ENCODE measurements at places on chromosomes 1 and 21. TPM values are rescaled to one million over a fixed set of nuclear protein-coding genes. Genes with fewer than 3 reads are reported as not detected.

GRCh38 chr1:91997607-91998195 is 32.1 kb upstream of the EPHX4 start:
- DNase-seq: no peak

DNA sequence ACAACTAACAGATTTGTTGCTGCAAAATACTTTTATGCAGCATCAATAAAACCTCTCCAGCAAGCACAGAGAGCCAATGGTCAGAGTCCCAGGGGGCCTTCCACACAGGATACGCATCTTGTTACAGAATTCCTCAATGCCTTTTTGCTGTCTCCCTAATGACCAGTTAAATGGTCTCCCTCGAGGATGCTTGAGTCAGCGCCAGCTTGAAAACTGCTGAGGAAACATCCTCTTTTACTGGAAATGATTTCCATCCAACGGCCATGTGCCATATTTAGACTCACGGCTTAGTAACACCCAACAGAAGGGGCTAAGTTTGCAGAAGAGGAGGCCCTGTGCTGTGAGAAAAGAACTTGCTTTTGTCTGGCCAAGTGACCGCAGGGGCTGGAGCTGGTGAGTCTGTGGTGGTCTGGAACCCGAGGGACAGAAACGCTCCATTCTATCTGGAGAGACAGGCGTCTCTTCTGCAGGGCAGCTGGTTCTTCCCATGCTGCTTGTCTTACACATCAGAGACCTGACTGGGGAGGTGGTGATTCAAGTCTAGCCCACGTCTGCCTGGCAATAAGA is 496.4 kb downstream of the SETD4 start:
- peak; percentile 78 for DNase-seq

DNA sequence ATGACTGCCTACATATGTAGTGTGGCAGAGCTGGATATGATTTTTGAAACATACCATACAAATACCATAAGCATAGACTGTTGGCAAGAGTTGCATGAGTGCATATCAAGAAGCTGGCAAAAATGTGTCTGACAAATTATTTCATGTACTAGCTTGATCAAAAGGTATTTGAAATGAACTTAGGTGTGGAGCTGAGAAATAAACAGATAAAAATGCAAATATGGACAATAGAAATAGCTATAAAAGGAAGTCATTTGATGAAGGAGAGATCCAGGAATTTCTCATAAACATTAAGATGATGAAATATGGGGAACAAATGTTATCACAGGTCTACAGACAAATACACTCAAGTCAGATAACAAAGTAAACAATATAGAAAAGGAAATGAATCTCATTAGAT is 609.1 kb downstream of the PTPRC start:
- no peak for DNase-seq

- DNase-seq: no peak
Measured at GRCh38 chr1:89918127-89918793, 76.7 kb upstream of the ZNF326 start.

- no peak for DNase-seq
Measured at GRCh38 chr1:29736582-29737188, 500.4 kb downstream of the PTPRU start.

DNA sequence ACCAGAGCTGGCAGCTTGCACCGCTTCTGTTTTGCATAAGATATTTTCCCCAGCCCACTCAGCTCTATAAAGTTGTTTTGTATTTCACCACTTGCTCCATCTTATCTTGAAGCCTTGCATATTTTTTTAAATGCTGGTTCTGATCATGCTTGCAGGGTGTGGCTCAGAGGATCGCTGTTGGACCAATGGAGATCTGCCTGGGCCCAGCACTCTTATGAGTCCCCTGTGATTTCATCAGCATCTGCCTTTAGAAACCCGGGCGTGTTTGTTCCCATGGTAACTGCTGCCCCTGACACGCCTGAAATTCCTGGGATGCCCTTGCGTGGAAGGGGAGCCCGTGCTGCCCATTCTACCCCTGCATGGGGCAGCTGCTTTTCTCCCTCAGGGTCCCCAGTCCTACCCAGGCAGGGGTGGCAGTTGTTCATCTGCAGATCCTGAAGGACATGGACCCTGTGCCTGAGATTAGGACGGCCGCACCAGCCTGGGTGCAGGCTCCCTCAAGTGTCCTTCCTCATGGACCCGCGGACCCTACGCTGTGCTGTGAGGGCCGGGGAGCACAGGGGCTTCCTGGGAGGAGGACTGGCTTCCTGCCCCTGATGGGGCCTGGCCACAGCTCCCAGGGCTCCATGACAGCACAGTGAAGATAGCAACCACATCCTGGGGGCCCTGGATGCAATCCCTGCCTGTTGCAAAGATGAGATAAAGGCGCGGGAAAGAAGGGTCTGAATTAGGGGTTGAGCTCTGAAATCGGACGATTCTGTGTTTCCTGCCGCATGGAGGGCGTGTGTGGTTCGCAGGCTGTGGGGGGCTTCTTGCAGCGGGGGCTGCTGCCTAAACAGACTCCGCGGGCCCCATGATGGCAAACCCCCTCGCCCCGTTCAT is 226.5 kb downstream of the SDCCAG8 start:
- DNase-seq: peak; percentile 66

- DNase-seq: peak; percentile 71
Measured at GRCh38 chr1:182674346-182675246, 9.8 kb downstream of the RGS8 start.

DNA sequence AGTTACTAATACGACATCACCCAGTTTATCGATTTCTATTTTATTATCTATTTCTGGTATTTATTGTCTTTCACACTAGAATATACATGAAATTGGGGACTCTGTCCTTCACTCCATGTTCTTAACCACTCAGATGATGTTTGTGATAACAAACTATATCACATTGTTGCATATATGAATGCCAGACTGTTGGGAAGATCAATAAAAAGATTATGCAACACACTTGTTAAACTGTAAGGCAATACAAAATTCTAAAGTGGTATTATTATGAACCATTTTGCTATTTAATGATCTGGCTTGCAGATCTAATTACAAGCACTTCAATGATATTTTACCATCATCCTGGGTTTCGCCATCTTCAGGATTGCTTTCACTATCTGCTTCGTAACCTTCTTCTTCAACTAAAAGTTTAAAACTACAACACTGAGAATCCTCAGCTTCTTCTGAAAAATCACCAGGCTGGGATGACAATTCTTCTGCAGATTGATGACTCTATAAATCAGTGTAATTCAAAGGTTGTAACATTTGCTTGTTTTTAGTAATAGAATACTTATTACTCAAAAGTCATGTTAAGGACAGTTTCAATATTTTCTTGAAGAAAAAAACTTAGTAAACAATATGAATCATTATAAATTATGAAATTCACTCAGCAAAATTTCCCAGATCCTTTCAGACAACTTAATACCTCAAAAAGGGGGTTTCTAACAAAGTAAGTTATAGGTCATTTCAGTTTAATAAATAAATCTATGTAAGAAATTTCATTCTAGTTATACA is 63.9 kb downstream of the LYST start:
- DNase-seq: no peak

DNA sequence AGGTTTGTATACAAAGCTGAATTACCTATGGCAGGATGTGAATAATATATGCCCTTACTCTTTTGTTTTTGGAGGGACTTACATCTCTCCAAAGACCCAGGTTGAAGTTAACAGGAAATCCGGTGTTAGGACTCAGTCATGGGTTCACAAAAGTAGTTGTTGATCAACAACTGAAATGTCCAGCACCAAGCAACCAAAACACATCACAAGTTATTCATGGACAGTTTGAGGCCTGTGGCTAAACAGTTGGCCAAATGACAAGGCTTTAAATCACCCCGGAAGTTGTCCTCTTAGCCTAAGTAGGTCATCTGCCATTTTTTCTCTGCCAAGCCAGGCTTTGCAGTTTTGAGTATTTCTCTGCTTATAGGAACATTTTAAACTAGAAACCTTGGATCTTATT is 89.9 kb downstream of the CD247 start:
- DNase-seq: no peak

DNA sequence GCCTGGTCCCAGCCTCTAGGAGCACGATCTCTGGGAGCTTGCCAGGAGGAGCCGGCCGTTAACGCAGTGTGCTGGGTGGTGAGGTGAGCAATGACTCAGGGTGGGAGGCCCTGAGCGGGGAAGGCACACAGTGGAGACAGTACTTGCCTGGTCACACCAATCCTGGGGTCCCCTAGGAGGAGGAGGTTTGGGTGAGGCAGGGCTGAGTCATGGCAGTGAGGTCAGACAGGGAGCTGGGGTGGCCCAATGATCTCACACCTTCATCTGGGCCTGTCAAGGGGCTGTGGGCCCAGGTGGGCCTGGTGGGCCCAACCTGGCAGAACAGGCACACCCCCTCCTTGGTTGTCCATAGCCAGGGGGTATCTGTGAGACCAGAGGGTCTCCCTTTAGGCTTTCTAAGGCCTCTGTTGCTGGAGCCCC is 8.6 kb upstream of the EDN2 start:
- no peak for DNase-seq

DNA sequence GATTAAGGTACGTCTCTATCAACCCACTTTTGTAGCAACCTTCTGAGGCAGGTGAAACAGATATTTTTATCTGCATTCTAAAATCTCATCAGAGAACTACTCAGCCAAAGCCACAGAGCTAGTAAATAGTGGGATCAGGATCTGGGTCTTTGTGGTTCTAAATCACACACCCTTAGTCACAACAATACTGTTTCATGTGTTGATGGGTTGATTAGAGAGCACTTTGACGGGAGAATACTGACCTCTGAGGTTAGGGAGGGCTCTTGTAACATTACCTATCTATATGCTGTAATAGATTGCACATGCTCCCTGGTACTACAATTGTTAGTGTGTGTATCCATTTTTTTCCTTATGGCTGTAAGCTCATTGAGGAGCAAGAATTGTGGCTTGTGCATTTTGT is 45.5 kb upstream of the CCDC190 start:
- no peak for DNase-seq

DNA sequence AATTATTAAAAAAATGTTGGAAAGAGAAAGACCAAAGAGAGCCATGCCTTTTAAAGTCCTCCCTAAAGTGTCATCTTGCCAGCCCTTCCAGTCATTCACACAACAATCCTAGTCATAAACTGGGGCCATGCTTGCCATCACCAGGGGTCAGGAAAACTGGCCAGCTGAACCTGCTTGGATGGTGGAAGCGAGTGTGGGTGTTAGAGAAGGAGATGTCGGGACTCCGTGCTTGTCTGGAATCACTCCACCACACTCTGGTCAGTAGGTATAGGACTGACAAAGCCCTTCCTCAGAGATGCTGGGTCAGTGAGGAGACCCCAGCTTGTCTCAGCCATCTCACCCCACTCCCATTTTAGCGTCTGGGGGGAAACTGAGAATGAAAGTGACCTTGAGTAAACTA is 3.3 kb upstream of the HAPLN2 start:
- no peak for DNase-seq

GRCh38 chr1:231629132-231629531 is 2.5 kb downstream of the DISC1 start:
- peak; percentile 68 for DNase-seq

GRCh38 chr1:206469933-206470691 is at the start of gene IKBKE:
Gene IKBKE (plus strand): TSS chr1:206470476. CDS start chr1:206473228, 2,752 bp downstream.
- peak; percentile 54 for DNase-seq

The RGSL1 gene
- not detected for total RNA-seq

The LCE1B gene
- total RNA-seq: not detected

Data from right cardiac atrium (tissue), 5 donors.